ELF-1 (cell line): ENCODE measurements at places on chromosomes 7 and 10.

- no peak for DNase-seq
These were observed 32.3 kb downstream of the FAM107B start for GRCh38 chr10:14742382-14742781.

- DNase-seq: no peak
These were observed 40.0 kb downstream of the NPY start for GRCh38 chr7:24323961-24324480.

GRCh38 chr7:47538846-47539311, 43.0 kb downstream of the TNS3 start:
- no peak for DNase-seq

- DNase-seq: peak; percentile 93
These were observed 58.2 kb upstream of the LYZL2 start for GRCh38 chr10:30687698-30688213.
